SJSA1 (cell line): ENCODE measurements at places on chromosomes 11 and 22. TPM values are rescaled to one million over a fixed set of nuclear protein-coding genes. Genes with fewer than 3 reads are reported as not detected.

DNA sequence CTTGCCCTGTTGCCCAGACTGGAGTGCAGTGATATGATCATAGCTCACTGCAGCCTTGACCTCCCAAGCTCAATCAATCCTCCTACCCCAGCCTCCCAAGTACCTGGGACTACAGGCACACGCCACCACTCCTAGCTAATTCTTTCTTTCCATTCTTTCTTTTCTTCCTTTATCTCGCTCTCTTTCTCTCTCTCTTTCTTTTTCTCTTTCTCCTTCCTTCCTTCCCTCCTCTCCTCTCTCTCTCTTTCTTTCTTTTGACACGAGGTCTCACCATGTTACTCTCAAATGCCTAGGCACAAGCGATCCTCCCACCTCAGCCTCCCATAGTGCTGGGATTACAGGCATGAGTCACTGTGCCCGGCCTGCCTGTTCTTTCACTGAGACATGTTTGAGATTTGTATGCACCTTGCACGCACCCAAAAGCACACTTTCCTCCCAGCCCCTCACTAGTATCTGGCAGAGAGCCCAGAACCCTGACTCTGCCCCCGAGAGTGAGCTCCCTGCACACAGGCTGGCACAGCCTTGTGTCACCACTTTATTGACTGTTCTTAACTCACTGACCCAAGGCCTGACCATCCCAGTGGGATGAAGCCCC, 56.8 kb downstream of the CD6 start:
- no peak overlapping the region for H3K27ac ChIP-seq
- no peaks in the 10 kb centered on the region for H3K36me3 ChIP-seq
- H3K27me3 ChIP-seq: peaks cover 7% of the 10 kb centered on the region; the same call in 1 of the 2 replicates
- no peak overlapping the region for H3K4me3 ChIP-seq
- H3K4me1 ChIP-seq: no peaks in the 10 kb centered on the region
- DNase-seq: no peak

The ROM1 gene
- 3.1 and 10.4 TPM in 2 replicates for total RNA-seq

DNA sequence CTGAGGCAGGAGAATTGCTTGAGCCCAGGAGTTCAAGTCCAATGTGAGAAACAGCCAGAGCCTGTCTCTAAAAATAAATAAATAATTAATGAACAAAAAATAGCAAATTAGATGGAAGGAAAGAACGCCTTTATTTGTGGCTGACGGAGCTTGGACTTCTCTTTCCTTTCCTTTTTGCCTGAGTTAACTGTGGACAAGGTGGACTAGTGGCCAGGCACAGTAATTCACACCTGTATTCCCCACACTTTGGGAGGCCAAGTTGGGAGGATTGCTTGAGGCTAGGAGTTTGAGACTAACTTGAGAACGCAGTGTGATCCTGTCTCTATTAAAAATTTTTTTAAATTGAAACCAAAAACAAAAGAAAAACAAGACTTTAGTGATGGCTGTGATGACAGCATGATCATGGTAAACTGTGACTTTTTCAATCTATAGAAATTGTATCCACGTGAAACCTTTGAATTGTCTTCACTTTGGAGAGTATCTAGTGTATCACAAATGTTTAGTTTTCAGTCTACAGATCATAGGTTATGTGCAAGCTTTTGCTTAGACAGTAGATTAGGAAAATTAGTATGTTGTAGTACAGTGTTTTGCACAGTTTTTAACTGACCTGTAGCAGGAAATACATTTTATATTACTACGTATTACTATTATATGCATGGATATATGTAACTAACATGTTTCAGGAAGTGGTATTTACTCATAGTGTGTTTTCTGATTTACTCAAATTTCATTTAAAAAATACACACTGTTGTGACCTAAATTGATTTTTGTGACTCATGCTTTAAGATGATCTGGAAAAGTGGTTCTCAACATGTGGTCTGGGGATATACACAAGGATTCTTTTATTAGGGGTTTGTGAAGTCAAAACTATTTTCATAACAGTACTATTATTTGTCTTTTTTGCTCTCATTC, 42.1 kb downstream of the KDM2A start:
- no peak overlapping the region for H3K27ac ChIP-seq
- H3K36me3 ChIP-seq: peaks cover 9% of the 10 kb centered on the region; the same call in 1 of the 2 replicates
- H3K4me3 ChIP-seq: no peak overlapping the region
- no peaks in the 10 kb centered on the region; the same call in 1 of the 2 replicates for H3K4me1 ChIP-seq
- no peaks in the 10 kb centered on the region for H3K27me3 ChIP-seq
- DNase-seq: no peak

DNA sequence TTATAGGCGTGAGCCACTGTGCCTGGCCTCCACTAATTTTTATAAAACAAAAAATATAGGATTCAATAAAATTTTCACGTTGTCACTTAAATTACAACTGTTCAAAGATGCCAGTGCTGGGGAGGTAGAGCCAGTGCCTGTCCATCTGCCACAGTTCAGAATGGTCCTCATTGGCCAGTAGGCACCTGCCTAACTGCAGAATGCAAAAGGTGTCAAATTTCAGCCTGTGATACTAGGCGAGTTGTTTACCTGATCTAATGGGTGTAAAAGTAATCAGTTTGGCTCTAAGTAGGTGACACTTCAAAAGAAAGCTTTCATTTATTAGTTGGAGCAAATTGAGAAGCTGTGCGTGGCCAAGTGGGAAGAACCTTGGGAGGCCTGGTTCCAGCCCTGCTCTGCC, 2.4 kb downstream of the SMARCB1 start:
- peaks cover 58% of the 10 kb centered on the region for H3K36me3 ChIP-seq
- H3K4me3 ChIP-seq: no peak overlapping the region
- peaks cover 60% of the 10 kb centered on the region for H3K4me1 ChIP-seq

DNA sequence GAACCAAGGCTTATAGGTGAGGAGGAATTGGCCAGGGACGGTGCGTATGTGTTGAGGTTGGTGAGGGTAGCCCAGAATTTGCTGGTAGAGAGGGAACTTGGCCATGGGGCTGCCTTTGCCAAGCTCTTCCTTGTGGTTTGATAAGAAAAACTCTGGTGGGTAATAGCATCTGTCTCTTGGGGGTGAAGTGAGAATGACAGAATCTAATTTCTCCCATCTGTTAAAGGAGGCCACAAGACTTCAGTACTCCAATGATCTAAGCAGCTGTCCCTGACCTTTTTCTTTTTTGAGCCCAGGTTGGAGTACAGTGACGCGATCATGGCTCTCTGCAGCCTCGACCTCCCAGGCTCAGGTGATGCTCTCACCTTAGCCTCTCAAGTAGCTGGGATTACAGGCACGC, 36.0 kb upstream of the PICK1 start:
- no peaks in the 10 kb centered on the region for H3K36me3 ChIP-seq
- no peak for DNase-seq
- H3K27me3 ChIP-seq: no peaks in the 10 kb centered on the region
- peaks cover 4% of the 10 kb centered on the region; the same call in 1 of the 2 replicates for H3K4me1 ChIP-seq

The LRRC10B gene
- total RNA-seq: not detected in 2 replicates

DNA sequence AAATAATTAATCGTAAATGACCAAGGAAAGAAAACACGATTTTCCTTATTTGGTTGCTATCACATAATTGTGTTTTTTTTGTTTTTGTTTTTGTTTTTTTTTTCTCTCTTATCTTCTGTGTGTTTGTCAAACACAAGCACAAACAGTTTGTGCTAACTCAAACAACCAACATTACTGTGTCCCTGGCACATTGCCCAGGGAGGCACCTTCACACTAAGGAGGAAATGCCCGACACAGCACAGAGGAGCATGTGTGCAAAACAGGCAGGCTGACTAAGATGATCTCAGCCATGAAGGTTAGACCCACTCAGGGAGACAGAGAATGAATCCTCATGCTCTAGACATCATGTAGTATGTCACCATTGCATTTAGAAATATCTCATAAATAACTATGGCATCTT, 130.1 kb downstream of the SOX6 start:
- H3K36me3 ChIP-seq: no peaks in the 10 kb centered on the region
- H3K27ac ChIP-seq: no peak overlapping the region
- no peaks in the 10 kb centered on the region for H3K27me3 ChIP-seq
- H3K4me1 ChIP-seq: peaks cover 7% of the 10 kb centered on the region; the same call in 1 of the 2 replicates
- DNase-seq: peak; percentile 40

GRCh38 chr11:129930296-129930695, 34.9 kb upstream of the NFRKB start:
- DNase-seq: no peak
- H3K4me3 ChIP-seq: no peak overlapping the region
- H3K4me1 ChIP-seq: no peaks in the 10 kb centered on the region
- H3K36me3 ChIP-seq: no peaks in the 10 kb centered on the region

DNA sequence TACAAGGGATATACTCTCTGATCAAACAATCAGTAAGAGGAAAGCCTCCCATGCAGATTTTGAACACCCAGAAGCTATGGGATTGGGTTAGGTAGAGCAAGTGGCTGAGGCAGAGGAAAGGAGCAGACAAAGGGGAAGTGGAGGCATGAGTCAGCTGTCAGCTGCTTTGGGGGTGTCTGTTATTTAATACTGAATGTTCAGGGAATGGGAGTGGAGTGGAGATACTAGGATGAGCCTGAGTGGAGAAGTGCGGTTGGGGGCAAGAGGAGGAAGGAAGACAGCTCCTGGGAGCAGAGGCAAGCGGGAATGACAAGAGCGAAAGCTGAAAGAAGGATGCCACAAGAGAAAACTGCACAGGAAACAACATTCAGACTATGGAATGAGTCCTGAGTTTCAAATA, 22.7 kb upstream of the TMPRSS5 start:
- peaks cover 9% of the 10 kb centered on the region for H3K4me1 ChIP-seq
- no peaks in the 10 kb centered on the region for H3K27me3 ChIP-seq
- no peak overlapping the region for H3K4me3 ChIP-seq
- peaks cover 5% of the 10 kb centered on the region for H3K36me3 ChIP-seq
- H3K27ac ChIP-seq: no peak overlapping the region

The ARHGAP1 gene
- 14.9 and 19.6 TPM in 2 replicates for total RNA-seq

The BRSK2 gene
- 0.06 and 0.55 TPM in 2 replicates for total RNA-seq

DNA sequence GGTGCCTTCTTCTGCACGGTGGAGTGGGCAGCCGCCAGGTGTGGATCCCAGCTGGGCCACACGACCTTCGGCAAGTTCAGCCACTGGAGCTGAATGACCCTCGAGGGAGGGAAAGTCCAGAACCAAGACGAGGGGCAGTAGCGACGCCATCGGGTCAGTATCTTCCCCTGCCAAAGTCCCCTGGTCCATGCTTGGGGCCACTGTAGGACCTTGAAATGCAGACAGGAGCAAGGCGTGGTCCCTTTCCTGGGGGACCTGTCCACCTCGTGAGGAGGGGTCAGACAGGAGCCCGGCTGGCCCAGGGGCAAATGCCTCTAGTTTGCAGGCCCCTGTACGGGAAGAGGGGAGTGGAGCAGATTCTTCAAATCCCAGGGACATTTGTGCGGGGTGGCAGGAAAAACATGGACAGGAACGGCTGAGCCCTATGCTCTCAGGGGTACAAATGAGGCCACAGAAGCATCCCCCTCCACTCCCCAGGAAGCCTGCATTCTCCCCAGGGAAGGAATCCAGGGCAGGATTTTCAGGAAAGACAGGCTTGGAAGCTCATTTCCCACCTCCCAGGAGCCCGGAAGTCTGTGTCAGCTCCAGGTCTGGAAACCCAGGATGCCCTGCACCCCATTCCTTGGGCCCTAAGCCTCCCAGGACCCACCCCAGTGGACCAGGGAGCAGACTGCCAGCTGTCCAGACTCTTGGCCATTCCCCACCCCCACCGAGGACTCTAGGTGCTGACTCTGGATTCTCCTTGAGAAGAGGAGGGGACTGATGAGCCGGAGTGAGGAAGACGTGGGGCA, 6.6 kb downstream of the SHANK2 start:
- no peak for DNase-seq
- H3K27ac ChIP-seq: no peak overlapping the region
- H3K27me3 ChIP-seq: no peaks in the 10 kb centered on the region
- peaks cover 35% of the 10 kb centered on the region for H3K4me1 ChIP-seq
- H3K4me3 ChIP-seq: no peak overlapping the region
